ENCODE measurements at places on chromosomes 16 and 17.
A peak's percentile ranks its signal among the peaks of the same experiment; 100 is the strongest.

- no peak for DNase-seq
These were observed 52.2 kb upstream of the STH start for GRCh38 chr17:45946841-45947256.

- DNase-seq: no peak
These were observed 50.9 kb downstream of the BCL7C start for GRCh38 chr16:30842971-30843370.

- no peak for DNase-seq
These were observed 675 bp upstream of the PDZD9 start for GRCh38 chr16:22001591-22001990.

GRCh38 chr17:81712468-81713003 is 452 bp downstream of the SLC25A10 start:
- DNase-seq: peak; percentile 45

- DNase-seq: no peak
These were observed 836 bp upstream of the MMP15 start for GRCh38 chr16:58024486-58025350.

DNA sequence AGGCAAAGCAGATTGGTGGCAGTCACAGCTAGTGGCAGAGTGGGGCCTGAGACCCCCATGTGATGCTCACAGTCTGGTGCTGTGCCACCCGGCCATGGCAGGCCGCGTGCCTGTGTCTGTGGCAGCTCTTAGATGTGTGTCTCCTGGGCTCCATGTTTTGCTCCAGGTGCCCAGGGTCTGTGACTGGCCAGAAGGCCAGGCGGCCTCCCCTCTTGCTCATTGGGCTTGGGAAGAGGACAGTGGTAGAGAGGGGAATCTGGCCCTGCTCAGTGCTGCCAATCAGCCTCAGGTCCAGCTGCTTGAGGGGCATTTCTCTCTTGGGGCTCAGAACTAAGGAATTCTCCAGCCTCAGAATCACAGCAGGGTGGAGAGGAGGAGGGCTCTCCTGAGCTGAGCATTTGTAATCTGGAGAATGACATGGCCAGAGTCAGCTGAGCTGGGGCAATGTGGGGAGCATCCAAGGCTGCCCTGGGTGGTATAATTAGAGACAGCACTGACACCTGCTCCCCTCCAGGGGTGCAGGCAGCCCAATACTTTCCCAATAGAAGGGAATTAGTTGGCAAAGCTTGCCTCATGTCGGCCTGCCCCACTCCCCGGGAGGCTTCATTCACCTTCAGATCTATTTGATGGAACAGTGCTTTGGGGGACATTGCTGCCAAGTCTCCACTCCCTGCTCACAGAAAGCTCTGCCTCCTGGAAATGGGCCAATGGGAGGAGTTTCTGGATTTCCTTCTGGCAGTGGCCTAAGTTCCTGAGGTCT is 2.7 kb upstream of the LASP1NB start:
- DNase-seq: peak; percentile 77

- no peak for DNase-seq
These were observed 29.6 kb upstream of the ZFPM1 start for GRCh38 chr16:88423448-88423850.

GRCh38 chr16:89244754-89245153 is 27.3 kb downstream of the ZNF778 start:
- no peak for DNase-seq

DNA sequence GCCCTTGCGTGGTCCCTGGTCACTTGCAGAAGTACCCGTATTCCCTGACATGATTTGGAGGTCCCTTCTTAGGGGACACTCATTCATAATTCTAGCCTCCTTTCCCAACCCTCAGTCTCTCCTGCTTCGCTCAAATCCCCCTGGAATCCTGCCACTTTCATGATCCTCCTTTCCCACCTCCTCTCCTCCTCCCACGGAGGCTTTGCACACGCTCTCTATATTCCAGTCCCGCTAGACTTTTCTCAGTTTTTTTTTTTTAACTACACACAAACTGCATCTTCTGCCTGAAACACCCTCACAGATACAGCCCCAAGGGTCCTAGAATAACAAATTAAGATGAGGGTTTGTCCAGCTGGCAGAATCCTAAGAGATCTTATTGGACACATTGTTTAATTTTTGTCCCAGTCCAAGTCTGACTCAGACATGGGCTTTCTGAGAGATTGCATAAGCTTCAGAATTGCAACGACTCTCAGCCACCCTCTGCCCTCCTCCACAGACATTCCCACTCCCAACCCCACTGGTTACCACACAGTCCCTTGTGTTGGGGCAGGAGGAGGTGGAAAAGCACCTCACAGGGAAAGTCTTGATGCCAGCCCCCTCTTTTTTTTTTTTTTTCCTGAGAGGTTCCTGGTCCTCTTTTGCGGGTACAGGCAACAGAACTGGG is 739.5 kb upstream of the EEF2KMT start:
- no peak for DNase-seq

DNA sequence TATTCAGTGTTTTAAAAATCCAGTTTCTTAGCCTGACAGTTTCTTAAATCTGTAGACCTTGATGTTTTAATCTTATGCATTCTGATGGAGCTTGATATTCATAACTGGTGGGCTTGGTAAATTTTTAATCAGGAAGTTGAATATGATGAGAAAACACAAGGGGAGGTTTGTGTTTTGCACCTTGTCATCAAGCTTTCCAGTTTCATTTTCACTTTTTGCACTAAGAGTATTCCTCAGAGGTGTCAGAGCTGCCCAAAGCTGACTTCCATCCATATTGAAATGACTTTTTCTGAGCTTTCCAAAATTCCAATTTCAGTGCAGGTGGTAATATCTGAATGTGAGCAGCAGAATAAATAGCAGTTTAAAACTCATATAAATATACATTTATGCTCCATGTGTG is 555.0 kb upstream of the RBFOX1 start:
- DNase-seq: no peak

GRCh38 chr17:1008008-1008761 is 11.3 kb downstream of the TIMM22 start:
- no peak for DNase-seq

GRCh38 chr16:48164907-48165715 is 9.3 kb upstream of the ABCC12 start:
- peak; percentile 20 for DNase-seq

GRCh38 chr17:8143581-8144400 is 8.4 kb downstream of the PER1 start:
- DNase-seq: no peak

- DNase-seq: no peak
These were observed 21.5 kb downstream of the ABCC1 start for GRCh38 chr16:15970743-15971439.

DNA sequence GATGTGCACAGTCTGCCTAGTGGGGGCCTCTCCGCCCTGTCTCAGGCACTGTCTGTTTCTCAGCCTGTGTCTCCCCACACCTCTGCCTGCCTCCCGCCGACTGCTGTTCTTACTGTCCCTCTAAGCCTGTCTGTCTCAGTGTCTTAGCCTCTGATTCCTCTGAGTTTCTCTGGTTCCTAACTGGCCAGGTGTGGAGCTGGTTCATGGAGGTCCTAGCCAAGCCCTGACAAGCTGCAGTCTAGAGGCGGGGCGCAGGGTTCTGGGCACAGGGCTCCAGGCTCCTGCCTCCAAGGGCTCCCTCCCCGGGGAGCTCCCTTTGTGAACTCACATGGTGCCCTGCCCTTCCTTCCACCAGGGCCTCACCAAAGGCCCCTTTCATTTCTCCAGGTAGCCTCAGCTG is 19.4 kb downstream of the C17orf100 start:
- no peak for DNase-seq

- no peak for DNase-seq
These were observed 107.6 kb upstream of the HLF start for GRCh38 chr17:55157165-55157564.

DNA sequence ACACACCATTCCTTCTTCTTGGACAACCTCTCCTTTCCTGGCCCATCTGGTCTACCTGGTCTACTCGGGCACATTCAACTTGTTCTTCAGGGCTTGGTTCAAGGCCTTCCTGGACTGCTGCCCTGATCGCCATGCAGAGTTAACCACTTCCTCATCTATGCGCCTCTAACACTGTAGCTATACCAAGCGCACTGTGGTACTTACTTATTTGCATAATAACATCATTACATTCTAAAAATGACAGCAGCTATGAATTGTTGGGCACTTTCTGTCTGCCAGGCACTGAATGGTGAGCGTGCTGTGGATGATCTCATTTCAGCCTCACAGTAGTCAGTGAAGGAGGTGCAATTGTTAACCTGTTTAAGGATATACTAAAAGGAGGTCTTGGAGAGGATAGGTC is 66.9 kb upstream of the SDK2 start:
- no peak for DNase-seq

DNA sequence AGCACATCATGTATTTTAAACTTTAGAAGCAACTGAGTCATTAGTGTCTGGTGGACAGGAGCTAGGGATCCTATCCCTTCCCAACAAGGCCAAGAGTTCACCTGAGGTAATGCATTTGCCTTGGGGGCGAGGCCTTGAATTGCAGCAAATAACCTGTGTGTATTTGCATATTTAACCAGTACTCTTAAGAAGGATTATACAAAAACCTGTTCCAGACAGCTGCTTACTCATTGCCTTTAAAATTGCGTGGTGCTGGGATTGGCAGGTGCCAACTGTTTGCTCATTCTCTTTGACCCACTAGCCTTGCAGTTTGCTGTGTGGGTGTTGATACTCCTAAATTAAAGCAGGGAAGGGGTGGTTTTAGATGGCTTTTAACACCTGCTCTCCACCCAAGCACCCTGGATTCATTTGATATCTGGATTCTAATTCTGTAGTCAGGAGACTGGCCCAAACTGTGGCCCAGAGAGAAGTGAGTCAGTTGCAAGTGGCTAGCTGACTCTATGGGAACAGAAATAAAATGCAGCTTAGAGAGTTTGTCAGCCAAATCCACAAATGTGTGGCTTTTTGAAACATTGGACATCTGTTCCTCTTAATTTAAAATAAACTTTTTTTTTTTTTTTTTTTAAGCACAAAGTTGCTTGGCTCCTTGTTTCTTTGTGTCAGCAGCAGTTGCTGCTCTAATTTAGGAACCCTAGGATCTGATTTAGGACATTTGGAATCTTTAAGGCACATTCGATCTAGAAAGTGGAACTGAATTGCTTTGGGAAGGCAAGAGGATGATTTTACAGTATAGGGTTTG is 46.9 kb downstream of the TUBD1 start:
- DNase-seq: peak; percentile 100

GRCh38 chr16:56329887-56330286 is 95.5 kb downstream of the AMFR start:
- no peak for DNase-seq

DNA sequence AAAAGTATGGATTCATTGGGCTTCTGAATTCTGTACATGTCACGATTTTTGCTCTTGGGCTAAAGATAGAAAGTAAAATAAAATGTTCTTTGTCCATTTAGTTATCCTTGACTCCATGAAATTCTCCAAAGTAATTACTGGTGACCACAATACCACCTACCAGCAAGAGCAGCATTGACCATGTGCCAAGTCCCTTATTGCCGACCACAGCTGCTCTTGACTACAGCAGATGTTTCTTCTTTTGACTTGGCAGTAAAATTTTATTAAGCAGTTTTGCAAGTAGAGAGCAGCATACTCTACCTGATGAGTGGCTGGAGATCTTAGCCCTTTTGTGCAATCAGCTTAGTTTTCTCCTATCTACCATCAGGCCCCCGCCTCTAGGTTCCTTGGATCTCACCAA is 152.2 kb upstream of the TBX2 start:
- peak; percentile 5 for DNase-seq

DNA sequence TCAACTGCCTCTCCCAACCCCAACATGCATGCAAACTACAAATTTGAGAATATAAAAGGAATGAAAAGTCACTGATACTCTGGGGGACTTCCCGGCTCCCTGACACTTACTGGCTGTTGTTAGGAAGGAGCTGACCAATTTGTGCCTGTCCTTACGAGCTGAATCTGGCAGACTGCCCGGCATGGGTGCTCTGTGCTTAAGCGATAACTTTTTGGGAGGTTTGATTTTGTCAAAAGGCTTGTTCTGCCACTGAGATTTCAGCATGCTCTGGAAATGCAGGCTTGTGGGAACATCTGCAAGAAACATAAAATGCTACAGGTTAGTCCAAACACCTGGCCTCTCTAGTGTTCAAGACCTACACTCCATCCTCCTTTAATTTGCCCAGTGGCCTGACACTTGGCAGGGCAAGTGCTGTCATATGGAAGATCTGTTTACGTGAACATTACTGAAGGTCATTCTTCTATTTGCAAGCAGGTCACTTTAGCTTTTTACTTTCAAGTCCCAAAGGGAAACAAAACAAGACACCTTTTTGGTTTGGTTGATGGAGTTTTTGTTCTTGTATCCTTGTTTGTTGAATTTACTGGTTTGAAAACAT is 40.6 kb downstream of the STH start:
- no peak for DNase-seq

DNA sequence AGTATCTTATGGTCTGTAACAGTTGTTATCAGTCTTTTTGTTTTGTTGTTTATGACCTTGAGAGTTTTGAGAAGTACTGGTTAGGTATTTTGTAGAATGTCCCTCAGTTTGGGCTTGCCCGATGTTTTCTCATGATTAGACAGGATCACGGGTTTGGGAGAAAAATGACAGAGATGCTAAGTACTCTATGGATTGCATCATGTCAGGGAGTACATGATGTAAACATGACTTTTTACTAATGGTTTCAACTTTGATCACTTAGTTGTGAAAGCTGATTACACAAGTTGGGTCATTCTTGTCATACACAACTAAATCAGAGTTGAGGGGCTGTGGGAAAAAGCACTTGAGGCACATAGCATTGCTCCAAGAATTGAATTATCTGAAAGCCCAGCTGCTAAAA is 94.7 kb upstream of the SIAH1 start:
- DNase-seq: no peak

GRCh38 chr17:82239401-82239925 is 10.6 kb downstream of the SLC16A3 start:
- no peak for DNase-seq

GRCh38 chr17:41539979-41540701 is 12.0 kb upstream of the KRT19 start:
- peak; percentile 26 for DNase-seq

GRCh38 chr17:75417054-75417580 is 11.6 kb upstream of the GRB2 start:
- no peak for DNase-seq

GRCh38 chr16:79758615-79759346 is 158.2 kb upstream of the MAF start:
- DNase-seq: no peak

- DNase-seq: no peak
These were observed 49.5 kb downstream of the GPRC5B start for GRCh38 chr16:19835196-19835595.

GRCh38 chr17:76049836-76050537 is 22.3 kb downstream of the SRP68 start:
- no peak for DNase-seq

- DNase-seq: no peak
These were observed 6.7 kb downstream of the TSPOAP1 start for GRCh38 chr17:58321571-58322525.
